ENCODE measurements at places on chromosomes 11 and 22.

DNA sequence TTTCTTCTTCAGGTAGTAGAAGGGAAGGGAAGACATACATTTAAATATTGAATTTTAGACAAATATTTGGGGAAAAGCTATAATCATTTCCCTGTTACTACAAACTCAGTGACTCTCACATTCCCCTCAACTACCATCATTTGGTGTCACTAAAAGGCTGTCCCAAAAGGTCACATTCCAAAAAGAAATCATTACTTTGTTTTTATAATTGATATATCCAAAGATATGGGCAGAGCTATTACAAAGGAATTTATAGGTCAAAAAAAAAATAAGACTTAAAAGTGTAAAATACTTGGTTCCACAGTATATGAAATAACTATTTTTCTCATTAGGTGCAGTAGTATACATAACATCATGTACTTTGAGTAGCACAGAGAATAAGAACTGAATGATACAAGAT, 751.4 kb downstream of the KCNA4 start:
- no peak for DNase-seq

GRCh38 chr11:99865951-99866350, 821.1 kb upstream of the ARHGAP42 start:
- no peak for DNase-seq

DNA sequence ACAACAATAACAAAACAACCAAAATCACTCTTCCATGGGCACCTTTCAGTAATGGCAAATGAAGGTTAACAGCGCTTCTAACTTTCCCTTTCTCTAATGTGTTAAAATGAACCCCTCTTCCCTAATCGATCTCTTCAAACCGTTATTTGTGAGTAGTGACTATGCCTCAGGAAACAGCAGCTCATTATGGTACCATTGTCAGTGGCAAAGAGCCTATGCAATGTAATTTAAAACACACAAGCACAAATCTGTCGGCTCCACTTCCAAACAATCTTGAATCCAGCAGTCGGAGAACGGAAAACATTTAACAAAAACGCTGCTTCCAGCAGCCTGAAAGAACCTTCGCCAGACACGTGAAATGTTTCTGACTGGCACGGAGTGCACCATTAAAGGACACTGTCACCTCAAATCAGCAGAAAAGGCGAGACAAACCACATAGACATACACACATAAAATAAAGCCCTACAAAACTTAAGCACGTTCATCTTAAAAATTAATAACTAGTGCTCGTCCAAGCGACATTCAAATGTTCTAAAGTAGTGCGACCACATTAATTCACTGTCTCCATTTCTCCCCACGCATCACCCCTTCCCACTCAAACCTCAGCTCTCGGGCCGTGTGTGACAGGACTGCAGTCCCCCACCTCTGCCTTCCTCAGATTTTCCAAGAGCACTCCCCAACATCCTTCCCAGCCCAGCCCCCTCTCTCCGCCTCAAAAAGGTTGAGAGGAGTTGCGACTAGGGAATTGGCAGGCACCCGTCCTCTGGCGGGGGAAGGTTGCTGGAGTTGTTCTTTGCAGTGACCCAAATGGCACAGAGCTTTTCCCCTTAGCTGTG, 748 bp downstream of the RAB30 start:
- DNase-seq: peak; percentile 69

GRCh38 chr11:9615031-9615451, 41.6 kb downstream of the WEE1 start:
- DNase-seq: peak; percentile 15

- DNase-seq: no peak
Measured at GRCh38 chr11:2092956-2093412, 46.2 kb downstream of the IGF2 start.

DNA sequence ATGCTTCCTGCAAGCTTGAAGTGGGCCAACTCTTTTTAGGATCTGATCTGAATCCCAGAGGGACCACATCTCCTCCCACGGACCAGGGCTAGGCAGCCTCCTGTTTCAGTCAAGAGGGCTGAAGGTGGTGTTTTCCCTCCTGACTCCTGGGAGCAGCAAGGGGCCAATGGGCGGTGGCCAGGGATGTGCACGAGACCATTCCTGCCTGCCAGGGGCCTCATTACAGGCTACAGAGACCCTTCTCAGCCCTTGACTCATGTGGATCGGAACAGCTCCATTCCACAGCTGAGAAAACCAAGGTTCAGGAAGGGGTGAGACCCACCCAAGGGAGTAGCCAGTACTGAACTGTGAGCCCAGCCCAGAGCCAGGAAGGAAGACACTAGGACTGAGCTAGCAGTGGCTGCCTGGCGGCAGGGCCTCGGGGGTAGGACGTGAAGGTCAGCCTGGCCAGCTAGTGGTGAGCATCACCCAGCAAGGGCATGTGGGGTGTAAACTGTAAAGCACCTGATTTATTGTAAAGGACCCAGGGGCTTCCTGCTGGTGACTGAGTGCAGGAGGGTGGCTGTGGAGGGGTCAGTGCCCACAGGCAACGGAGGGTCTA, 3.4 kb upstream of the P2RY6 start:
- no peak for DNase-seq

DNA sequence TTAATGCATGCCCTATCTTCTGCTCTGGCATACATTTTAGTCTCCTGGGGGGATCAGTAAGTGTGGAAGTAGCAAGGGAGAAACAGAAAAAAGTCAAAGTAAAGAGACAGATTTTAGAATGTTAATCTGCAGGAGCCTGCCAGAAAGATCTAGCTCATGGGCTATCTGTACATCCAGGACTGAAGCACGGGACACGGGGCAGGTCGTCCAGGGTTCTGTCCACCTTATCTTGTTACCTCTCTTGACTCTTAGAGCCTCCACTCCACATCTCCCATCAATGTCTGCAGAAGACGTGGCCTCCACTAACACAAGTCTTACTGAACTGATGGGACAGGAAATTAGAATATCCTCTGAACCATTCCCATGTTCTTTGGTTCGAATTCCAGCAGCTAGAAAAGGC, 1.7 kb upstream of the SLC43A3 start:
- DNase-seq: no peak

GRCh38 chr11:32325187-32325586, 110.2 kb downstream of the WT1 start:
- no peak for DNase-seq

GRCh38 chr11:35968386-35969088, 24.7 kb downstream of the LDLRAD3 start:
- DNase-seq: no peak
